ENCODE measurements at places on chromosomes 1 and 21.
A peak's percentile ranks its signal among the peaks of the same experiment; 100 is the strongest.

GRCh38 chr1:107274227-107274626 is 133.4 kb downstream of the NTNG1 start:
- DNase-seq, result no peak
- H3K36me3 ChIP-seq, result no peaks in the 10 kb centered on the region
- no peak overlapping the region for H3K27ac ChIP-seq
- H3K27me3 ChIP-seq, result no peaks in the 10 kb centered on the region
- H3K4me3 ChIP-seq, result no peak overlapping the region
- no peaks in the 10 kb centered on the region for H3K4me1 ChIP-seq

DNA sequence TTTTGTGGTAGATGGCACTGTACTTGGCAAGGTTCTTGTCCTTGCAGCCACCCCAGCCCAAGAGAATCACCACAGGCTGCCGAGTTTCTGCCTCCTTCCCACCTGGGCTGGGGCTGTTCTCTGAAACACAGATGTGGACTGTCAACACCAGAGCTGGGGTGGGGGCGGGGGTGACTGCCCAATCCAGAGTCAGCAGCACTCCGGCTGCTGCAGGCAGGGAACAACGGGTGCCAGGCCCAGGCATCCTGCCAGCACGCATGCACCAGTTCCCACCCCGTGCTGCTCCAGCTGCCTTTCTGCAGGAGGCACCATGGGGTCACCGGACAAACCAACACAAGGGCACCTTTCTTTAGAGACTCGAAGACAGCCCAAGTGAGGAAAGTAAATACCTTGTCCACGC is 14.1 kb downstream of the TMEM53 start:
- H3K27me3 ChIP-seq, result no peaks in the 10 kb centered on the region
- H3K4me3 ChIP-seq, result no peak overlapping the region
- no peaks in the 10 kb centered on the region for H3K4me1 ChIP-seq

DNA sequence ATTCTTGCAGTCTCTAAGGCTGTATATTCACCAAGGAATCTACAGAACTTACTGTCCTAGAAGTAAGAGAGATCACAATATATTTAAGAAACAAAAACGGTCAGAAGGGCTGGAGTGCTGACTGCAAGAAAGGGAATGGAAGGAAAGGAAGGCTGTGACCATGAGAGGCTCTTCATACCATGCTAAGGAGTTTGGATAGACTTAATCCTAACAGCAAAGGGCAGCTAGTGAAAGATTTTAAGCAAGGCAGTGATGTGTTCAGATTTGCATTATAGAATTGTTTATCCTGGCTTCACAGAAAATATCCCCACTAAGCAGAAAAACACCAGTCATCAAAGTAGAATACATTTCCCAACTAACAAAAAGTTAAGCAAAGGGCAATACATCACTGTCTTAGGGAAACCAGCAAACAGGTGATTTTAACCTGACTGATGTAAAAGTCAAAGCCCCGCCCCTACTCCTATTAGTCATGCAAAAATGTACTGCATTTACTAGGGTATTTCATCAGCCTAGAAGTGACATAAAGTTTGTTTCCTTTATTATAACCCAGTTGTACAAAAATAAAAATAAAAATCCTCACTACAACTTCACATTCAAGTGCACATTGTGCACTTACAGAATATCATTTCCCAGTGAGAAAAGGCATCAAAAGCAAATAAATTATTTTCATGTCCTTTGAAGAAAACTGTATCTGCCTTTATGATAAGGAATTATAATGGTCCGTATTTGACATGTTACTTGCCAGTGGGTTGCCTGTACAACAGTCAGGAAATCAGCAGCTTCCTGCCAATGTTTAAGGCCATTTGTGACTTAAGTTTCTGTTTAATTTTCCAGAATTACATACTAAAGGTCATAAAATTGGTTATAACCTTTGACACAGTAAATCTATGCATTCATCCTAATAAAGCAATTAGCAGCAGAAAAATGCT is 17.2 kb downstream of the JAK1 start:
- H3K4me3 ChIP-seq, result no peak overlapping the region
- H3K27me3 ChIP-seq, result no peaks in the 10 kb centered on the region
- H3K36me3 ChIP-seq, result no peaks in the 10 kb centered on the region

GRCh38 chr1:19468397-19468956 is 16.9 kb downstream of the CAPZB start:
- peak; percentile 55 for DNase-seq
- peak overlapping the region; percentile 71 for H3K27ac ChIP-seq

DNA sequence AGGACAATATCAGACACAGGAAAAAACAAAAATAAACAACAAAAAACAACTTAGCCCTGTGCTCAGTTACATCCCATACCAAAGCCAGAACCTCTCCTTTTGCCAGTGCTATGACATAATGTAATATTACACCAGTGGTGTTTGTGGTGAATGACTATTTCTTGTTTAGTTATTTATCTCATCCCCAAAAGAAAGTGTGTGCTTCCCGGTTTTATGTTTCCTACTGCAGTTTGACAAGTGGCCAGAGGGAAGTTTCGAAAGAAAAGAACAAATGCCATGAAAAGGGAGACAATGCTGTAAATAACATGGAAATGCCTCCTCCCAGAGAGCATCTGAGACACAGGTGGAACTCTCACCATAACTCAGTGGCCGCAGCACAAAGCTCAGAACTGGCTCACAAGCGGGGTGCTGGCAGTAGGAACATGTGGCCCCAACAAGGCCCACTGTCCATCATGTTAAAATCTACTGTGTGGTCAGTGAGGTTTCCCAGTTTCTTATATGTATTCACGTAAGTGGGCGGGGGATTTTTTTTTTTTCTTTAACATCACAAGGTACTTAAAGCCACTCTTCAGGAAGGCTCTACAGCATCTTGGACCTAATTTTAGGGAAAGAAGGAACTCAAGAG is 158.2 kb downstream of the BARHL2 start:
- no peak overlapping the region for H3K4me3 ChIP-seq
- H3K27ac ChIP-seq, result no peak overlapping the region
- no peaks in the 10 kb centered on the region for H3K27me3 ChIP-seq
- H3K36me3 ChIP-seq, result no peaks in the 10 kb centered on the region
- no peaks in the 10 kb centered on the region for H3K4me1 ChIP-seq
- no peak for DNase-seq

DNA sequence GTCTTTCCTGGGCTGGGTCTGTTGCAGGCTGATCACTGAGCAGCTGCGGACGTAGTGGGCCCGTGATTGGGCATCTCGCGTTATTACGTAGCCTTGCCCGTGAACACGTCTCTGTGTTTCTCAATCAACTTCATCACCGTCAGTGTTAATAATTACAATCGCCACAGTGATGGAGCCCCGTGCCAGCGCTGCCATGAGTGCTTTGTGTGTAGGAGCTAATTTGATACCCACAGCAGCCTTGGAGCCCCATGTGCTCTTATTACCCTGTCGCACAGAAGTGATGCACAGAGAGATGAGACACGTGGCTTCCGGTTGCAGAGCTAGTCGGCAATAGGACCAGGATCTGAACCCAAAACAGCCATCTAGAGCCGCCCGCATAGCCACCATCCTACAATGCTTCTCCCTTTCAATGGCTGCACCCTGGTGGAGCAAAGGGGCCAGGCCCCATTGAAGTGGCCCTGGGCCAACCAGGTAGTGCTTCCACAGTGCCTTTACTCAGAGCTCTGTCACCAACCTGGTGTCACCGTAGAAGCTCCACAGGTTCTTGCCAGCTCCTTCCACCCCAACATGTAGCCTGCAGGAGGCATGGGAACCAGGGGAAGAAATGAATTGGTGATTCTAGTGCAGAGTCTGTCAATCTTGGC is 398.5 kb upstream of the VAMP3 start:
- no peak overlapping the region for H3K27ac ChIP-seq
- no peaks in the 10 kb centered on the region for H3K27me3 ChIP-seq
- no peak overlapping the region for H3K4me3 ChIP-seq
- no peaks in the 10 kb centered on the region for H3K36me3 ChIP-seq
- no peak for DNase-seq

- no peak for DNase-seq
- H3K27ac ChIP-seq, result peak overlapping the region; percentile 99
- H3K4me1 ChIP-seq, result peaks cover 12% of the 10 kb centered on the region
- peak overlapping the region; percentile 82 for H3K4me3 ChIP-seq
These were observed 107.3 kb upstream of the HNRNPU start for GRCh38 chr1:244971552-244972216.

DNA sequence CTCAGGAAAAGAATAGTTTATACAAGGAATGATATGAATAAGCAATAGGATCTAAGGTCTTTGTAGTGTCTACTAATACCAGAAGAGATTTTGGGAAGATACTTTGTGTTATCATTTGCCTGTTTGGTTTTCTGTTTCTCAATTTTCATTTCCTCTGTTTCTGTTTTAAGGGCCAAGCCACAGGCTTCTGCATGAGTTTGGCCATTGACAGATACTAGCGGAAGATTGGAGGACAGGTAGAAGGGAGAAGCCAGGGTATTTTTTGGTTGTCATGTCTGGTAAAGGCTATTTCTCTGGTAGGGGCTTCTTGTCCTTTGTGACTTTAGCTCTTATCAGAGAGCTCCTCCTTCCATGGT is 51.4 kb downstream of the HS2ST1 start:
- H3K27me3 ChIP-seq, result no peaks in the 10 kb centered on the region
- no peaks in the 10 kb centered on the region for H3K36me3 ChIP-seq
- H3K4me3 ChIP-seq, result no peak overlapping the region
- no peak for DNase-seq

DNA sequence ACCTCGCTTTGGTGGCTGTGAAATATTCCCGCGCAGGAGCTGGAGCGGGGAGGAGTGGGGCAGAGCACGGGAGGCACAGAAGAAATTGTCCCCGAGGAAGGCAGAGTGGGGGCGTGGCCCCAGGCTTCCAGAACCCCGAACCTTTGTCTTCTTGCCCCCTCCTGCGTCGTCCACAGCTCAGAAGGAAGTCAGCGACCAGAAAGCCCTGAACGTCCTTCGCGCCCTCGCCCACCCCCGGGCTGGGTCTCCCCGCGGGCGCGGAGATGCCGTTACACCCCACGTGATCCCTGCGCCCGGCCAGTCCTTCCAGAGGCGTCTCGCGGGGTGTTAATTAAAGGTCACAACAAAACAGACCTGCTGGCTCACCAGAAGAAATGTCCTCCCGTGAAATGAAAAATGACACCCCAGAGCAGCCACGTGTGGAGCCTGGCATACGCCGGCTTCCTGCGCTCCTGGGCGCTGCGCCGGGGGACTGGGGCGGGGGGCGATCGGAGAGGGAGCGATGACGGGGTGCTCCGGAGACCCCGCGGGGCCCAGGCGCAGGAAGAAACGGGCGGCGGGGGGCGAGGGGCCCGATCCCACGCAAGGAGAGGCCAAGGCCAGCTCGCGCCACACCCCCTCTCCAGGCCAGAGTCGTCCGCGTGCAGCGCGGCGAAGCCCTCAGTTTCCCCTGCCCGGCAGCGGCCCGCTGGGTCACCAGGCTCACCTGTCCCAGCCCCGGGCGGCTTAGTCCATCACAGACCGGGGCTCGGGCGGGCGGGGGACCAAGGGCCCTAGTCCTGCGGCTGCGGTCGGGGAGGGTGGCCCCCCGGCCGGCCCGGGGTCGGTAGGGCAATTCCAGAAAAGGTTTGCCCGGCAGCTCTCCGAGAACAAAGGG is 995 bp upstream of the KIF26B start:
- H3K27me3 ChIP-seq, result no peaks in the 10 kb centered on the region
- peaks cover 8% of the 10 kb centered on the region for H3K4me1 ChIP-seq
- DNase-seq, result no peak
- no peaks in the 10 kb centered on the region for H3K36me3 ChIP-seq
- H3K4me3 ChIP-seq, result peak overlapping the region; percentile 63

- H3K36me3 ChIP-seq, result no peaks in the 10 kb centered on the region
- no peak for DNase-seq
- no peak overlapping the region for H3K27ac ChIP-seq
These were observed 9.7 kb upstream of the THEM4 start for GRCh38 chr1:151918819-151919610.

DNA sequence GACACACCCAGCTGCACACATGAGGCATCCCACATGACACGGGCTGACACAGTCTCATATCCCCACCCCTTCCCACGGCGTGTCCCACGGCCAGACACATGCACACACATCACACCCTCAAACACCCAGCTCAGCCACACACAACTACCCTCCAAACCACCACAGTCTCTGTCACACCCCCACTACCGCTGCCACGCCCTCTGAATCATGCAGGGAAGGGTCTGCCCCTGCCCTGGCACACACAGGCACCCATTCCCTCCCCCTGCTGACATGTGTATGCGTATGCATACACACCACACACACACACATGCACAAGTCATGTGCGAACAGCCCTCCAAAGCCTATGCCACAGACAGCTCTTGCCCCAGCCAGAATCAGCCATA is 22.6 kb downstream of the PODN start:
- H3K36me3 ChIP-seq, result no peaks in the 10 kb centered on the region
- no peak for DNase-seq
- H3K4me1 ChIP-seq, result peaks cover 8% of the 10 kb centered on the region
- H3K27ac ChIP-seq, result no peak overlapping the region
- no peak overlapping the region for H3K4me3 ChIP-seq
- H3K27me3 ChIP-seq, result no peaks in the 10 kb centered on the region

DNA sequence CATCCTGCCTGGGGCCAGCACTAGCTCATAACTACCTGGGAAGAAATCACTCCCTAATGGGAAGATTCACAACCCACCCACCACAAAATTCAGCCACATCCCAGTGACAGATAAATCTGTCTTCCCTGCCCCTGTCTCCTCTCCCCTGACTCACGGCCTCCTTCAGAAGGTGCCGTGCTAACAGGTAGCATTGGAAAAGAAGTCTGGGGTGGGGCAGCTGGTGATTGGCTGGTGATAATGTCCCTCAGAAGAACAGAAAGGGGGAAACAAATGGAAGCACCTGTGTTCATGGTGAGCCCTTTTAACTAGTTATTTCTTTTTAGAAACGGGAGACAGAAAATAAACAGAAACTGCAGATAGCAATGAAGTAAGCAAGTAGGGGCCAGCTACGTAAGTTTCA is 29.1 kb downstream of the ITPKB start:
- H3K27me3 ChIP-seq, result no peaks in the 10 kb centered on the region
- no peak overlapping the region for H3K4me3 ChIP-seq
- no peak for DNase-seq
- H3K27ac ChIP-seq, result no peak overlapping the region

DNA sequence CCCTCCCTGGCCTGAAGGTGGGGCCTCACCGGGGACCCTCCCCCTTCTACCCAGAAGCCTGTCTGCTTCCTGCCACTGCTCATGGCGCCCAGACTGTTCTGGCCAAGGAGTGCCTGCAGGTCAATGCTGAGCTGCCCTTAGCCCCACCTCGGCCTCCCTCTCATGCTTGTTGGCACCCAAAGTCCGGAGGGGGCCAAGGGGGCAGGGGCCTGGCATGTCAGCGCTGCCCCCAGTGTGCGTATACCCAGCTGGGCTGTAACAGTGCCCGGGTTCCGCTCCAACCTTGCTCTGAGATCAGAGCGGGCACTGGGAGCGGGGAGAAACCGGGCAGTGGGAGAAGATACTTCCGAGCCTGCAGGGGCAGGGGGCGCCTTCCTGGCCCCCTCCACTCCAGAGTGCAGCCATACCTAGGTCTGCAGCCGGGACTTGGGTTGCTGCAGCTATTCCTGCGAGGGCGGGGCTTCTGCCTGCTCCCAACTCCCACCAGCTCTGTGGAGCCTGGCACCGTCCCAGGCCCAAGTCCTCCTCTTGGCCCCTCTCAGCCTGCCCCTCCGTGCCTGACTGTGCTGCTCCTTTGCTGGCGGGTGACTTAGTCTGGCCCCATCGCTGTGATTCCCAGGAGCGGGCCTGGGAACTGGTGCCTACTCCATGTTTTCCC is 21.4 kb upstream of the TGFB2 start:
- no peak overlapping the region for H3K27ac ChIP-seq
- 0 out of 2 replicates have a peak, but pooled peaks cover 1% of the 10 kb centered on the region for H3K36me3 ChIP-seq
- H3K4me1 ChIP-seq, result no peaks in the 10 kb centered on the region

Data from Caco-2 (cell line).